ENCODE measurements at places on chromosomes 16 and 17.

DNA sequence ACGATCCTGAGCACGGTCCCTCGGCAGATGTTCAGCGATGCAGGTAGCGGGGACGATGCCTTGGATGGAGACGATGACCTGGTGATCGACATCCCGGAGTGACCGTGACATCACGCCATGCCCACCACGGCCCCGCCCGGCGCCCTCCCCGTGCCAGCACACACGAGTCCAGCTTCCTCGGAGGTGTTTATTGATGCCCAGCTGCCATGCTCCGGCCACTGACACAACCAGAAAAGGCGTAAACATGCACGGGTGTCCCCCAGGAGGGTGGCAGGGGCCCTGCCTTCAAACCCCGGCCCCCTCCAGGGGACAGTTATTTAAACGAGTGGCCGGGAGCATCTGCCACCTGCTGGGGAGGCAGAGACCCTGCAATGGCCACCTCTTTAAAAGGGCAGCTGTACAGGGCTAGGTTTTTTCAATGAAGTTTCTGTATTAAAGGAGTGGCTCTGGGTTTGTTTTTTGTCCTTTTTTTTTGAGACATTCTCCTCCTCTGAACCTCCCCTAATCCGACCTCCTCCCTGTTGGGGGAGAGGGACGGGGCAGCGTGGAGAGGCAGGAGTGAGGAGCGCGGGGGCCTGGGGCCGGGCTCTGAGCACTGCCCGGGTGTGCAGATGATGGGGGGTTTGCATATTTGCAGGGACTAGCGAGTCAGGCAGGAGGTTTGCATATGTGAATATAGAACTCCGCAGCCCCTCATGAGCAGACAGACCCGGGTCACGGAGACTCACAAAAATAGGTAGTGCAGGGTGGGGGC, 5.3 kb downstream of the DOC2A start:
- DNase-seq, result no peak

GRCh38 chr16:58442547-58442946, 50.3 kb downstream of the GINS3 start:
- no peak for DNase-seq

DNA sequence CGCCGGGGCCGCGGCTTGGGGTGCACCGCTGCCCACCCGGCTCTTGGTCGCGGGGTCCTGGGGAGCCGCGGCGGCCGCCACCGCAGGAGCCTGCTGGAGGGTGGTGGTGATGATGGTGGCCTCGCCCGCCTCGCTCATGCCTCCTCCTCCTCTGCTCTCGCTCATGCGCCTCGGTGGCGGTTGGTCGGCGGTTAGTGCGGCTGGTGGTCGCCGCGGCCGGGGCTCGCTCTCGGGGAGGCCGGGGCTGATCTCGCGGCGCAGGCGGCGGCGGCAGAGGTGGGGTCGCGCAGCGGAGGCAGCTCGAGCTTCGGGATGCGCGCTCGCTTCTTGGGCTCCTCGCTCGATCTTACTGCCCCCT, 41.6 kb downstream of the AHSP start:
- no peak for DNase-seq

GRCh38 chr16:24612656-24613055, 73.3 kb downstream of the RBBP6 start:
- DNase-seq, result no peak

DNA sequence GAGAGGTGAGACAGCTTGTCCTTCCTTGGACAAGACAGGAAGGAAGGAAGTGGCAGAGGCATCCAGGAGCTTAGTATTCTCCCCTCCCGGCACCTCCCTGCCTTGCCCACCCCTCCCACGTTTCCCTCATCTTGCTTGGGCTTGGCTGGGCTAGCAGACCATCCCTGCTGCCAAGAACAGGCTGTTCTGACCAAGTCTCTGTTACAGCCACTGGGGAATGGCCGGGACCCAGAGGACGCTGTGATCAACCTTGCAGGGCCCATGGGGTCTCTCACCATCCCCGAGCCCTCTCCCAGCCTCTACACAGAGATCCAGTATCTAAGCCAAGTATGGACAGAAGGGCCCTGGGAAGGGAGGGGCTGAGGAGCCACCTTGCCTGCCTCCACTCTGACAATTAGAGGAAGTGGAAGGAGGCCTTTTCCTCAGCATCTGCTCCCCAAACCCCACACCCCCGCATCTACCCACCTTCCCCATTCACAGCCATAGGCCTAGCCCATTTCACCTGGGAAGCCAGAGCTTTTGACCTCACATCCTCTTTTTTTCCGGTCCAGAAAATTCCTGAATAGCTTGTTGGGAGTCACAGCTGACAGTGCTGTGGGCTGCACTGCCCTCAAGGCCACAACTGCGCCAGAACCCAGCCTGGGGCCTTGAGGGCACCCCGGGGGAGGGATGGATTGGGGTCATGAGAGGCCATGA, 14.1 kb downstream of the CD300LG start:
- no peak for DNase-seq

DNA sequence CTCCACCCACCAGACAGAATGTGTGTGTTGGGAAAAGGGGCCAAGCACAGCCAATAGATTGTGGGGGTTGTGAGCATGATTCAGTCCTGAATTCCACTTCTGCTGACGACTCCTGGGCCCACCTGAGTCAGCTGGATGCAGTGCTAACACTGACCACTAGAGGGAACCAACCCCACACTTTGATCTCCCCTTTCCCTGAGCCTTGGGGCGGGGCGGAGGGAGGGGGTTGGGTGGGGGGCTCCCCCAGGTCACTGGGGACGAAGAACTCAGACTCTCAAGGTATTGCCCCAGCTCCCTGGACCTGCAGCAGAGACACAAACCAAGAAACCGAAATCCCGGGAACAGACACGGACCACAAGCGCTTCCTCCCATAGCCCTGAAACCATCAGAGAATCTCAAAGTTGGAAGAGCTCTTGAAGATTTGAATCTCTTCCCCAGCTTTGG, 621 bp upstream of the CSHL1 start:
- peak; percentile 57 for DNase-seq

GRCh38 chr16:51540259-51540658, 389.2 kb upstream of the SALL1 start:
- DNase-seq, result no peak

GRCh38 chr17:48646183-48647102, 20.3 kb upstream of the HOXB9 start:
- no peak for DNase-seq

DNA sequence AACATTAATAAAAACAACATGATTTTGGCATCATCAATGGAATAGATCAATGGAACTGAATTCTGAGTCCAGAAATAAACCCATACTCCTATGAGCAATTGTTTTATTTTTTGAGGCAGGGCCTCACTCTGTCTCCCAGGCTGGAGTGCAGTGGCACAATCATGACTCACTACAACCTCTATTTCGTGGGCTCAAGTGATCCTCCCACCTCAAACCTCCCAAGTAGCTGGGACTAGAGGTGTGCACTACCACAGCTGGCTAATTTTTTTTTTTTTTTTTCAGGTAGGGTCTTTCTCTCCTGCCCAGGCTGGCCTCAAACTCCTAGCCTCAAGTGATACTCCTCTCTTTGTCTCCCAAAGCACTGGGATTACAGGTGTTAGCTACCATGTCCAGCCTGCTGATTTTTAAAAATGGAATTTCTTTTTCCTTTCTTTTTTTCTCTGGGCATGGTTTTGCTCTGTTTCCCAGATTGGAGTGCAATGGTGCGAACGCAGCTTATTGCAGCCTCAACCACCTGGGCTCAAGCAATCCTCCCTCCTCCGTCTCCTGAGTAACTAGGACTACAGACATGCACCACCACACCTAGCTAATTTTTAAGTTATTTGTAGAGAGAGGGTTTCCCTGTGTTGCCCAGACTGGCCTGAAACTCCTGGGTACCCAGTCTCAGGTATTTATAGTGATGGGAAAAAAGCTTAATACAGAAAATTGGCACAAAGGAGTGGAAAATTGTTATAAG, 7.3 kb upstream of the PRDM7 start:
- no peak for DNase-seq

DNA sequence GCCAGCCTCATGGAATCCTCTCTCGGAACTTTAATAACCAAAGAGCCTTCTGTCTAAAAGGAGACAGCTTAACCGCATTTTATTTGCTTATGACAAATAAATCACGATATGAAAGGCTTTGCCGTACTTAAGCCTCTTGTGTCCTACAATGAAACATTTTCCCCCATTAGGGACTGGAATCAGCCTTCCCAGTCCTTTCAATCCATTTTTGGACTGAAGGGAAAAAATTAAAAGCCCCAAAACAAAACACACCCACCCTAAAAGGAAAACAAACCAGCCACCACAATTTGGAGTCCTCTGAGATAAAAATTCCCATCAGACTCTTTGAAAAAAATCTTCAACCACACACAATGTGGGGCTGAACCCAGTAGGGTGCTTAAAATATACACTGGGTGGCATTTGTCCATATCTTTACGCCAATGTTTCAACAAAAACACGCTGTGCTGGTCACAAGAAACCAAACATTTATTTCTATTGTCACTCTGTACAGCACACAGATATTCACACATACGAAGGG, 3.0 kb downstream of the HOXB4 start:
- no peak for DNase-seq

DNA sequence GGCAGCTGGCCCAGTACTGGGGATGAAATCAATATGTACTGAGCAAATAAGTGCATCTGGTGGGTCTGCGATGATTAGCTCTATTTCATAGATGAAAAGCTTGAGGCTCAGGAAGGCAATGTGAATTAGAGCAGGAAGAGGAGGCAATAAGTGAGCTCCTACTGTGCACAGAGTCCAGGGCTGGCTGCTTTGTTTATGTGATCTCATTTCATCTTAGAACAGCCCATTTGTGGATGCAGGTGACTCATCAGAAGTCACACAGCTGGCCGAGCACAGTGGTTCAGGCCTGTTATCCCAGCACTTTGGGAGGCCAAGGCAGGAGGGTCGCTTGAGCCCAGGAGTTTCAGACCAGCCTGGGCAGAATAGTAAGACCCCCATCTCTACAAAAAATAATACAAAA, 7.1 kb downstream of the TMEM114 start:
- DNase-seq, result no peak

DNA sequence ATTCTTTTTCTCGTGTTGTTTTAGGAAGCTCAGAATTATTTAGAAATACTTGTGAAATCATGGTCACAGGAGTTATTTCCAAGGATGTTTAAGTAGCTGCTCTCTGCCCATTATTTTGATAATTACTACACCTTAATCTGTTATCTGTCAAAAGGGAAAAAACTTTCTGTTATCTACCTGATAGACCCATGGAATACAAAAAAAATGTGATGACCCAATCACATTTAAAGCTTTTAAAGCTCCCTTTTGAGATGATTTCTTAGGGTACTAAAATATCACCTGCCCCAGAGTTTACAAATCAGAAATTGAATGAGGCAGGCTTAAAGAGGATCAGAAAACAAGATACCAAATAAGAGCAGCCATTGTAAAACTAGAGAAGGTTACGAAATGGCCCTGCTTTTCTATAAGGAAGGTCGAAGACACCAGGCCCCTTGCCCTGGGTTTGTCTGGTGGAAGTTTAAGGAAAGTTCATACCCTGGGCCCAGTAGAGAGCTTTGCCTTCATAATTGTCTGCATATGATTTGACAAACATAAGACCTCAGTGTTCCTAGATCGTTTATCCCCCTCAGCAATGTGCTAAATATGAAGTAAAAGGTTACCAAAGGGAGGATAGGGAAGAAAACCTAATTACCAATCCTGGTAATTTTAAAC, 149.9 kb upstream of the TBX2 start:
- no peak for DNase-seq

GRCh38 chr16:87860553-87861299, 8.6 kb downstream of the SLC7A5 start:
- no peak for DNase-seq

DNA sequence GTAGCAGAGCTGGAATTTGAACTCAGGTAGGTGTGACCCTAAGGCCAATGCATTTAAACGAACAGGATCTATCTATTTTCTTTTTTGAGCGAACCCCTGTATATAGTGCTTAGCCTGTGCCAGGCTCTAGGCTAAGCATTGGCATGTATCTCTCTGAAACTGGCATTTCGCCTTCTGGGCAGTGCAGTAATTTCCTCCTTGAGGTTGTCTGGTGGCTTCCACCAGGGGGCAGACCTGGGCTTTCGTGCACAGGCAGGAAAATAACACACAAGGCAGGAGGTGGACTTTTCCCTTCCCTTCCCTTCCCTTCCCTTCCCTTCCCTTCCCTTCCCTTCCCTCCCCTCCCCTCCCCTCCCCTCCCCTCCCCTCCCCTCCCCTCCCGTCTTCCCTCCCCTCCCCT, 34.4 kb upstream of the PRKCB start:
- peak; percentile 72 for DNase-seq

DNA sequence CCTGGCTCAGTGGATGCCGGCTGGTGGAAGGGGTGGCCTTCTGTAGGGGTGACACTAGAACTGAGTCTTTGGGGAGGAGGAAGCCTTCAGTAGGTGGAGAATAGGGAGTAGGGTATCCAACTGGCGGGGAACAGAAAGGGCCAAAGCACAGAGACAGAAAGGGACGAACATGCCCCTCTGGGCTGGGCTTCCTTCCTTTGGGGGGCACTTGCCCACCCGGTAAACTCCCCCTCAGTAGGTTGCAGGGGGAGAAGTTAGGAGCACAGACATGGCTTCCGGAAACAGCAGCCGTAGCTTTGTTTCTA, 774 bp downstream of the ENGASE start:
- DNase-seq, result no peak

DNA sequence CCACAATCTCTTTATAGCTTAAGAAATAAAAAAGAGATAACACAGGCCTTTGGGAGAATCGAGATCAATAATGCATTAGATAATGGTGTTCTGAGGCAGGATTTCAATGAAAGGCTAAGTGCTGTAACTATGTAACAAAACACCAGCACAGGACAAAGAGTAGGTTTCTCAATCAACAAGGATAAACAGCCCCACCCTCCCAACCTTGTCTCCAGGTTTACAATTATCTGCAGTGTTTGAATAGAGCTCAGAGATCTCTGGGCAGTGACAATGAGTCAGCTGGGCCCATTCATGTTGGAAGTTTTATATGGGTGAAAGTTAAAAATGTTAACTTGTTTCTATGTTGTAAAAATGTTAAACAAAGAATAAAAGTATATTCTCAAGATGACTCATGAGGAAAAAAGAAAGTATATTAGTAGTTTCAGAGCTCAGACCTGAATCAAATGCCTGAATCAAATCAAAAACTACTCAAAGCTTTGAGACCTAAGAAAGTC, 17.0 kb upstream of the KRT20 start:
- DNase-seq, result no peak

DNA sequence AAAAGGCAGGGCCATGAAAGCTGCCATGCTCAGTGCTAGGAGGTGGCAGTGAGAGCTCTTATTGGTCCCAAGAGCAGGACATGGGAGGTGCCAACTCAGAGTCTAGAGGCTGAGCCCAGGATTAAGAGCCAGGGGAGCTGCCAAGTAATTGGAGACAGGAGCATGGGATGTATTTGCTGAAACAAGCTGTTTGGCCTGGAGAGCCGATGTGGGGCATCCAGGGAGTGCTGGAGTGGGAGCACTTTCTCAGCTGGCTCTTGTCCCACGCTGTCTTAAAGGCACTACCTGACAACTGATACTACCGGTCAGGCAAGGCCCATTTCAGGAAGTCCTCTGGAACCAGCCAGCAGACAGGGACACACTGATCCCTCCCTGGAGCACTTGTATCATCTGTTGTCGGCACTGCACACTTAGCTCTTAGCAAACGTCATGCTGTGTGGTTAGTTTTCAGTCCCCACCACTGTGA, 19.3 kb downstream of the ANKFN1 start:
- DNase-seq, result no peak

GRCh38 chr17:17719966-17720543, 38.8 kb downstream of the RAI1 start:
- DNase-seq, result no peak

All from activated CD4-positive, alpha-beta T cell treated with anti-CD3 and anti-CD28 coated beads for 24 hours (primary cell).